HT-29 (cell line): ENCODE measurements at places on chromosomes 1 and 21. TPM values are rescaled to one million over a fixed set of nuclear protein-coding genes. Genes with fewer than 3 reads are reported as not detected.

- DNase-seq = peak; percentile 10
Measured at GRCh38 chr21:21101911-21102310, 103.7 kb downstream of the NCAM2 start.

DNA sequence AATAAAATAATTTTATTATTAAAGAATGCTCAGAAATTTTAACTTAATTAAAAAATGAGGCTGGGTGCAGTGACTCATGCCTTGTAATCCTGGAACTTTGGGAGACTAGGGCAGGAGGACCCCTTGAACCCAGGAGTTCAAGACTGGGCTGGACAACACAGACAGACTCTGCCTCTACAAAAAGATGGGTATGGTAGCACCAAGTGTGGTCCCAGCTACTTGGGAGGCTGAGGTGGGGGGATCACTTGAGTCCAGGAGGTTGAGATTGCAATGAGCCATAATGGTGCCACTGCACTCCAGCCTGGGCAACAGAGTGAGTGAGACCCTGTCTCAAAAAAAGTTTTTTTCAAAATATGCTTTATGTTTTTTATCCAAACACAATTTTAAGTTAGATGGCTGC, 25.3 kb downstream of the TMED5 start:
- no peak for DNase-seq

DNA sequence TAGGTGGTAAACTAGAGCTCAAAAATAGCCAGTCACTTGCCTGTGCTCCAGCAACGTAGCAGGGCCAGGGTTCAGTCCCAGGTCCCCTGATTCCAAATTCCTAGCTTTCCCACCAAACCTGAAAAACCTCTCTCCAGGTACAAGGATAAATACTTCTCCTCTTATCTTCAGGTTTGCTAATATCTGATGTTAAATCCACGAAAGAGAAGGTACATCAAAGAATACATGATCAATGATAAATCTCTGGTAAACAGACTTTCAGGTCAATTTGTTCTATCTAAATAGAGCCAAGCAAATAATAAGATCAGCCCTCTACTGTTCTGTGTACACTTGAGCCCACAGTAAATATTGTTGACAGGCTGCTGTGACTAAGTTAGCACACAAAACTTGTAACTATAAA, 52.1 kb upstream of the AKT3 start:
- DNase-seq = no peak

- DNase-seq = no peak
Measured at GRCh38 chr1:150793221-150793620, 14.8 kb downstream of the CTSK start.

DNA sequence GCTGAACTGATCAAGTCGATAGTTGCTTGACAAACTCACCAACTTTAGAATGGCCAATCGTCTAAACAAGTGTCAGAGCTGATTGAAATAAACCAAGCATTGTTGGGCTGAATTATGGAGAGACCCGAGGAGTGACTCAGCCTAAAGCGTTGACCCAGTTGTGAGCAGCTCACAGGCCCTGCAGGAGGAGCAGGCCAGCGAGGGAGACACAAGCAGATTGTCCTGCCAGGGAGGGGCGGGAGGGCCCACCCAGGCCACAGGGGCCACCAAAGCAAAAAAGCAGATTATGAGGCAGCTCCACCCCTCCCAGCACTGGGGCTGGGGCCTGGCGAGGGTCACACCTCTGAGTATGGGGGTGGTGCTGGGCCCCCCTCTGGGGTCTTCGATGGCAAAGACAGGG, 10.1 kb upstream of the MATN1 start:
- DNase-seq = no peak

GRCh38 chr1:52659851-52660596, 27.1 kb downstream of the SHISAL2A start:
- no peak for DNase-seq

DNA sequence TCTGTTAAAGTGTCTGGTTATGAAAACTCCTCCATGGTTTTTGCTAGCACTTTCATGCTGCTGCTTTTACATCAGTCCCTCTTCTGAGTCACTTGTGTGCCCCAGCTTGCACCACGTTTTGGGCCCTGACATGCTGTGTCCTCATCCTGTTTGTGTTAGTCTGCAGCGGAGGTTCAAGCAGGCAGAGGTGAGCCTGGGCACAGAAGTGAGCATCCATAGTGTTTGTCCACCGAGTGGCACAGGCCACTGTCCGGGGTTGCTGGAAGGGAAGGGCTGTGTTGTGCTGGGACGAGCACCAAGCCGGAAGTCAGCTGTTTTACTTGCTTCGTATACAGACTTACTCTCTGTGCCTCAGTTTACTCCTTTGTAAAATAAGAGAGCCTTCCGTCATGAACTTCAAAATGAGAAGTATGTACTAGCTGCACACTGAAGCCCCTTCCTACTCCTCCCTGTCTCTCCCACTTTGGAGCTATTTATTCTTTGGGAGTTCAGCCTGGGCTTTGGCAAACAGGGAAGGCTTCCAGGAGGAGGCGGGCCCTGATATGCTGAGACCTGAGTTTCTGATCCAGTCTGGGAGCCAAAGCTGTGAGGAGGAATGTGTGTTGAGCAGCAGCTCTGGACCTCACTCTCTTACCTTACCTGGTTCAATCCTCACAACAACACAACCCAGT, 10.7 kb upstream of the LAPTM5 start:
- no peak for DNase-seq

GRCh38 chr1:64234714-64235113, 31.3 kb downstream of the UBE2U start:
- no peak for DNase-seq

DNA sequence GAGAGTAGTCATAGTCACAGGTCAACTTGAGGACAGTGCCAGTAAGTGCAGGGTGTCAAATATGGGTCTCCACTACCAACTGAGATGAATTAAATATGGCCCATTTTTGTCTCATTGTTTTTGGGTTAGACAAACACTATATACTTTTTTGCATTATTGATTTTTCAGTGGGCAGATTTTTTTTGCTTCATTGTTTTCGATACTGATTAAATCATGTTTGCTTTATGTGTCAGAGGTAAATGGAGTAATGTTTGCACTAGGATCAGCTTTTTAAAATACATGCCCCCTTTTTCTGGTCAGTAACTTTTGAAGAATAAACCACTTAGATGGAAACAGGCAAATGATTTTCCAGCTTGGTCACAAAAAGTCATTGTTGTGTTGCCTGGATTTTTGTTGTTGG, 199.0 kb downstream of the USH2A start:
- DNase-seq = no peak

GRCh38 chr1:117594261-117594990, 11.4 kb upstream of the TENT5C start:
- no peak for DNase-seq

DNA sequence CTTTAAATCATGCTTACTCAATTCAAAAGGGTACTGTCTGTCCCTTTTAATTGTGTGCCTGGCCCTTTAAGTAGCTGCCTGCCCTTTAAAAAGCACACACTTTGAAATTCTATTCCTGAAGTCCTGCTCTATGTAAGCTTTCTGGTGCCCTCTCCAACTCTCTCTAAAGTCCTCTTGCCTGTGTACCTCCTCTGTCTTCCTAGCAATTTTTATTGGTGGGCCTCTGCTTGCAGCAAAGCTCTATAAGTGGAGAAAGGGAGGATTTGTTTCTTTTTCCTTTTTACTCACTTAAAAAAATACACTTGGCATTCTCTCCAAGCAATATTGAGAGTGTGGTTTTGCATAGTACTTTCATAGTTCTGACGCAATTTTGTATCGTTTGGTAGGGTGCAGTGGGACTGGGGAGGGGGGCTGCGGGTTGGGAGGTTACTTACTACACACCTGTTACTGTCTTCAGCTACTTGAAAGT, 135.4 kb downstream of the LMO4 start:
- DNase-seq = no peak

GRCh38 chr1:229867726-229868125, 199.3 kb upstream of the GALNT2 start:
- DNase-seq = no peak

DNA sequence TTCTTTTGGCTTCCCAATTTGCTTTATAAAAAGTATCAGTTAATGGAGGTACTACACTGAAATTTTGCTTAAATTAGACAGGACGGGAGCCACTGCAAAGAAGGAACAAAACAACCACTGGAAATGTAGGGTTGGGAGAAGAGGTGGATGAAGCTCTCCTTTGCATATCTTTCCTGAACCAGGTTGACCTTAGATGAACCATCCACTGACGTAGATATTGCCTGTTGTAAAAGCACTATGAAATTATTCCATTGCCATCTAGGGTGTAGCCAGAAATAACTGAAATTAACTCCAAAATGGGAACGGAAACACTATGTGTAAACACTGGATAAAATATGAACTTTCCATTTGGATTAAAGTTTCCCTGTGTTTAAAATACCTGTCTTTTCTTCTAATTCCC, 1.2 kb upstream of the ABL2 start:
- DNase-seq = no peak

DNA sequence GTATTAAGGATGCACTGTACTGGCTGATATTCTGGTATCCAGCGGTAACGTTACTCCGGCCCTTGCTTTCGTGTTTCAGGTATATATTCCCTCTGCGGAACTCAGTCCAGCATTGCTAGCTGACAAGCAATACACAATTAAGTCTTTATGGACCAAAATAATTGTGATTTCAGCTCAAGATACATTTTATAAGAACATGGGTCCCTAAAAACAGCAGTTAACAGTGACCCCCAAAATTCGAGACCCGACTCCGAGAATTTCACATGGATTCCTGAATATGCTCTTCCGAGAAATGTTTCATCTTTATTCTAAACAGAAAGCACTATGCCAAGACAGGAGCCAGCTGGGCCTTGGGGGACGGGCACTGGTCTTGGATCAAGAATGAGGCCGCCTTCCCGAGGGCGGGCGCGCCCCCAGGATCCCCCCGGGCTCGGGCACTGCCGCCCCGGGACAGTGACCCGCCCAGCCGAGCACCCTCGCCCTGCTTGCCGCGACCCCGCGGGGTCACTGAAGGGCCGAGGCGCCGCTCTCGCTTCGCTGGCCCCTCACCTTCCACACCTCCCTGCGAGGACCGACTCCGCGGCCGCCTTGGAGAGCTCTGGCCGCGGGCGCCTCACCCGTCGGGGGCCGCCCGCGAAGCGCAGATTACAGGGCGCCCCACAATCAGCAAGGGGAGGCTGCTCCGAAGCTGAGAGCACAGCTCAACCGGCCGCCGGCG, 610 bp downstream of the SCYL3 start:
- peak; percentile 29 for DNase-seq

DNA sequence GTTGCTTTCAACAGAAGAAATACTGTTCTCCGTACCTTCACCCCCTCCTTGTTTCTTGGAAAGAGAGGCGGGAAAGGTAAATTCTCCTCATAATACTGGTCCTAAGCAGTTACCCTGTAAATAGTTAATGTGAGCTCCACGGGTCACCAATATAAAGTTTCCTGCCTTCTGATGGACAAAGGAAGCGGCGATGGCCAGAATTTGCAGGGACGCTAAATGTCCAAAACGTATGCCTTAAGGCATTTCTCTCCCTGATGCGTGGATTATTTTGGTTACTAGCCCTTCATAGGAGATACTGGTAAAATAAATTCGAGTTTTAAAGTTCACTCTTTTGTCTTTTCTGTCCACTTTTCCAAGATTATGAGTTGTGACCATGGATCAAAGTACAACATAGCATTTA, 898 bp upstream of the PTGS2 start:
- peak; percentile 50 for DNase-seq

DNA sequence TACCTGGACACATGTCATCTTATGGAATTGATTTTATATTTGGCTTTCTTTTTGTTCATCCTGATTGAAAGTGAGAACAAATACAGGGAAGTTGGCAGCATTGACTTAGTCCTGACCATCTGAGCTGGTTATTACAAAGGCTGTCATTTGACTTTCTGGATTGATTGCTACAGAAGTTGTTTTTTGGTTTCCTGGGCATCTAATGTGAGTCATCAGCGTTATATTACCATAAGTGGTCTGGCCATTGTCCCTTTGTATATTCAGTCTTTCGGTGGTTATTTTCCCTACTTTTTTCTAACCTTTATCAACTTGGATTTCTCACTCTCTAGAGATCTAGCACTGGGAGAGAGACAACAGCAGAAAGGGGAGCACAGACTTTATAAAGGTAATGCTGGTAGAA, 1646.5 kb downstream of the MRPL39 start:
- no peak for DNase-seq

DNA sequence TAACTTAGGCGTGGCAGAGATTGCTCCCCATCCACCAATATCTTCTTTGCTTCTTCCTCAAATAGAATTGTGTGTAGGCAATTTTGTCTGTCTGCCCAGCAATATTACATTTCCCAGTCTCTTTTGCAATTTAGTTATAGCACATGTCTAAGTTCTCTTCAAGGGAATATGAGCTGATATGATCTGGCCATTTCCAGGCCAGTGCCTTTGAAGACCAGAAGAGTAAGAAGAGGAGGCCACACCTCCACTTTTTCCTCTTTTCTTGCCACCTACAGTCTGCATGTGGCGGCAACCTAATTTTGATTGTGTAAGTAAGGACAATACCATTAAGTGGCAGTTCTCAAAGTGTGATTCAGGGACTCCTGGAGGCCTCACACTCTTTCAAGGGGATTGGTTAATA, 6.3 kb upstream of the RSBN1 start:
- DNase-seq = peak; percentile 7

DNA sequence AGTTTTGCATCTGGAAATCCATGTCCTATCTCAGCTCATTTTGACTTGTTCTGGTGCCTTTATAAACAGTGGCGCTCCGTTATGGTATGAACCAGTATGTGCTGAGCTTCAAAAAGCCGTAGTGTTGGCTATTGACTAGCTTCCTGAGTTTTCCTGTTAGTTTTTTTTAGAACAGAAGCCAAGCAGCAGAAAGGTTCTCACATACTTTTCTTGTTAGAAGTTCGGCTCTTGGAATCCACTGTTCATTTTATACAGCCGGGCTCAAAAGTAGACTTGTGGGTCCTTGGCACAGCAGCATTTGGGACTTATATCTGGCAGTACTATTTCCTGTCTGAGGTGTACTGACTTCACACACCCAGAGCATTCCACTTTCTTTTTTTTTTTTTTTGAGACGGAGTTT, 63.8 kb downstream of the TBCE start:
- DNase-seq = no peak

DNA sequence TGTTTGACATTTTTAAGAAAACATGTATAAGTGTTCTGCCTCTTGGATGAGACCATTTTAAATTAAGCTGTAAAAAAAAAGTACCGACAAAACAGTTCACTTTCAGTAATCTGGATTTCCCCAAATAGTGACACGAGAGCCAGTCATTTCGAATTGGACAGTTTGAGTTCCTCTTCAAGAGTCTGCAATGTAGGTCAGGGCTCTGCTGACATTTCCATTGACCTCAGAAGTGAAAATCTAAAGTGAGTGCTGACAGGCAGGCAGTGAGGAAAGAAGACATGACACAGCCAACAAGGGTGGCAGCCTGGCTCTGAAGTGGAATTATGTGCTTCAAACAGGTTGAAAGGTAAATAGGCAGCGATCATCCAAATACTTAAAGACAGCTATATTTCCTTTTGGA, at the start of gene IL23R:
Gene IL23R, plus strand, starts transcription at position 259 of the 400 bp plus-strand sequence. CDS start 1,667 bp downstream, outside the sequence.
- no peak for DNase-seq

The UBIAD1 gene
- 15.9 and 18.1 TPM in 2 replicates for total RNA-seq

The MIXL1 gene
- not detected in 2 replicates for total RNA-seq

The LHX8 gene
- not detected in 2 replicates for total RNA-seq

The SIK1 gene
- 19.4 and 29.7 TPM in 2 replicates for total RNA-seq

The GNG12 gene
- 31.1 and 32.1 TPM in 2 replicates for total RNA-seq

The S100A3 gene
- total RNA-seq = 2.6 and 4.9 TPM in 2 replicates

The BNIPL gene
- total RNA-seq = 0.18 and 0.28 TPM in 2 replicates

The S100A7A gene
- total RNA-seq = not detected in 2 replicates
